D721Med (cell line): ENCODE measurements at places on chromosomes 16 and 17.

DNA sequence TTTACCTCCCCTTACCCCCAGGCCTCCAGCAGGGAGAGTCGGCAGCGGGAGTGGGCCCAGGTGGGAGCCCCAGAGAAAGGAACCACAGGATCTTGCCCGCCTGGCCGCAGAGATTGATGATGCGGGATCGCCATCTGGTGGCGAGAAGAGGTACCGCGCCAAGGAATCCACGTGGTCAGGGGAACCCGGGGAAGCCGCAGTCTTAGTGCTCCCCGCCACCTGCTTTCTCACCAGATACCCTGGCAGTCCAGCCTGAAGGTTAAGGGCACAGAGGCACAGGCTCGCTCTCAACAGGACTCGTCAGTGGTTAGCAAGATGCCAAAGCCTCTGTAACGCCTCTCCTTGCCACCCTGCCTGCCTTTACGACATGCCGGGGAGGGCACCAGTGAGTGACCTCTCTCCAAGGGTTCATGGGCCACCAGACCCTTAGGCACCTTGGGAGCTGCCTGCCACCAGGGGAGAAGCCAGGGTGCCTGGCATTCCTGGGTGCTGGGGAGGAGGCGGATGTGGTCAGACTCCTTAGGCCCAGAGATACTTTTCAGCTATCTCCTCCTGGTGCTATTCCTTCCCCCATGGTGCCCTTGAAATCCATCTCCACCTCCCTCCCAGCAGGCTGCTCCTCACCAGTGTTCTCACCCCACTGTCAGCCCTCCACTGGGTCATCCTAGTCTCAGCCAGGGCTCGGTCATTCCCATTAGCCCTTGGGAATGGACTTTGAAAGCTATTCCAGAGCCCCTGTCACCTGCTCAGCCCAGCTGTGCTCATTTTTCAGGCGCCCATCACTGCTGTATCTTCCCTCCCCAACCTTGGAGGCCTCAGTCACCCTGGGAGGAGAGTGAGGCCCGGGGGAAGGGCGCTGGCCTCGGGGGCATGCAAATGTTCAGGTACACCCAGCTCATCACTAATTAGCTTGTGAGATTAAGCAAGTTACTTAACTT is 5.5 kb upstream of the RHBDF2 start:
- DNase-seq, result peak; percentile 90

- no peak for DNase-seq
Measured at GRCh38 chr17:38742411-38743308, 5.5 kb downstream of the PCGF2 start.

GRCh38 chr17:16352303-16352666 is 984 bp downstream of the CENPV start:
- no peak for DNase-seq

DNA sequence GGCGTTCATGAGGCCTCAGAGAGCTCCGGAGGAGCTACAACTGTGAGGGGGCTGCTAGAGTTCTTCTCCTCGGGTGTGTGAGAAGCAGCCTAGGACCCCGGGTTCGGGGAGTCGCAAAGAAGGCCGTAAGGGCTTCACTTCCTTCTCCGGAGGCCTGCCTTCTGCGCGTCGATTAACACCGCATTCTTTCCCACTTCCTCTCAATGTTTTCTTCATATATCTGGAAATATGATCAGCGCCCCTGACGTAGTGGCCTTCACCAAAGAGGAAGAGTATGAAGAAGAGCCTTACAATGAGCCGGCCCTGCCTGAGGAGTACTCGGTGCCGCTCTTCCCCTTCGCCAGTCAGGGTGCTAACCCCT is 449 bp downstream of the SMCR8 start:
- DNase-seq, result no peak

GRCh38 chr16:86818671-86819532 is 240.6 kb downstream of the FOXL1 start:
- no peak for DNase-seq

DNA sequence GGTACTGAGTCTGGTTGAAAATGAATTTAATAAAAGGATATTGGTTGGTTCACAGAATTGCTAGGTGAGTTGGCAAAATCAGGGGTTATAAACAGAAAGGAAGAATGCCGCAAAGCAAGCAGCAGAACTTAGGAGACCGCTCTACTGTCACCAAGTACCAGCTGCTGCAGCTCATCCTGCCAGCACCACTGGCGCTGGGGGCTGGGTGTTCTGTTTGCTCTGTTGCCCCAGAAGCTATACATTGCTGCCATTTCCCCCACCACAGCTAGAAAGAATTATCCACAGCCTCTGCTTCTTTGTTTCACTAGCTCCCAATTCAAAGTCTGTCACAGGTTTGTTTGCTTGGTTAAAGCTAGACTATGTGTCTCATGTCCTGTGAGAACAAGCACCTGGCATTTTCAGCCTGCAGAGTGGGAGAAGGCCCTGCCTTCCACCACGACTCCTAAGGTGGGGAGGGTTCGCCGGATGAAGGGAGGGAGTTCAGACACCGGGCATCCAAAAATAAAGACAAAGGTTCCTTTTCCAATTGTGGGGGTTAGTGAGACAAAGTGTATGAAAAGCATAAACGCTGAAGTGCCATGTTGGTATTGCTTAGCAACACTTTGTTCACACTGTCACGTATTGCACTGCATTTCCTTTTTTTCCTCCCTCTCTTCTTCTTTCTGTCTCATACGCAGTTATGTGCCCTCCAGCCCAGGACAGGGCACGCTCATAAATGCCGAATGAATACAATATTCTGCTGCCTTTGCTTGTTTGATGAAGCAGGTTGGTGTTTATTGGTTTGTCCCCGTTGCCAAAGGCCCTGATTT is 9.6 kb upstream of the CPD start:
- no peak for DNase-seq

GRCh38 chr16:69089091-69089910 is 16.2 kb upstream of the HAS3 start:
- DNase-seq, result no peak

DNA sequence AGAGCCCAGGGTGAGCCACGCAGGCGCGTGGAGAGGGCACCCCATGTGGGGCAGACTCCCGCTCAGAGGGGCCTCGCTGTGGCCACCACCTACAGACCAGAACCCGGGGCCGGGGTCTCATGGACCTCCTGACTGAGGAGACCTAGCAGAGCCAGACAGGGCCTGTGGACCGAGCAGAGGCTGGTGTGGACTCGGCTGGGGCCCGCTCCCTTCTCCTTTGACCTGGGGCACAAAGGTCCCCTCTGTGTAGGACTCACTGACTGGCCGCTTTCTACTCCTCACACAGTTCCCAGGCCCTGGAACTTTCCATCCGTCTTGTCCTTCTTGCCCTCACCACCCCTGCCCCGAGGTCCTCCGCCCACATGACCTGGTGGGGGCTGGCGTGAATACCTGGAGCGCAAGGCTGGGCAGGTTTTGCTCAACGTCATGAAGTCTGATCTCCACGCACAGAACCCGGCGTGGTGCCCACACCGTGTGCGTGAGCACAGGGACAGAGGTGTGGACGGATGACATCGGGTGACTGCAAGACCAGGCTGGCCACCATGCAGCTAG is 44.7 kb upstream of the ACSF3 start:
- no peak for DNase-seq

GRCh38 chr16:79379095-79379494 is 221.4 kb downstream of the MAF start:
- DNase-seq, result no peak

DNA sequence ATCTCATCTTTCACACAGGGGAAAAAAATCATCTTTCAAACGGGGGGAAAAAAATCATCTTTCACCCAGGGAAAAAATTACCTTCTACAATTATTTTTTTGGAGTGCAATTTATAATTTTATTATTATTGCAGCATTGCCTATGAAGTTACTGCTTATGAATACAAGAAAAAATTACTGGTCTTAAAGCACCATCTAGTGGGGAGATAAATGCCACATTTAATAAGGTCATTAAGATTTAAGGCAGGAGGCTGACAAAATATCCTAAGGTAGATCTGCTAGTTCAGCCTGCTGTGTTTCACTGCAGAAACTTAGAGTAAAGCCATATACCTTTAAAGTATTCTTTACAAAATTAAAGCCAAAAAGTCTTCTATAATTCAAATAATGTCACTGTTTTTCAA is 13.7 kb downstream of the SHCBP1 start:
- no peak for DNase-seq

- DNase-seq, result no peak
Measured at GRCh38 chr17:79054200-79054960, 20.2 kb upstream of the ENGASE start.
